Fibroblast of upper back skin (primary cell): ENCODE measurements at places on chromosomes 4 and X.

DNA sequence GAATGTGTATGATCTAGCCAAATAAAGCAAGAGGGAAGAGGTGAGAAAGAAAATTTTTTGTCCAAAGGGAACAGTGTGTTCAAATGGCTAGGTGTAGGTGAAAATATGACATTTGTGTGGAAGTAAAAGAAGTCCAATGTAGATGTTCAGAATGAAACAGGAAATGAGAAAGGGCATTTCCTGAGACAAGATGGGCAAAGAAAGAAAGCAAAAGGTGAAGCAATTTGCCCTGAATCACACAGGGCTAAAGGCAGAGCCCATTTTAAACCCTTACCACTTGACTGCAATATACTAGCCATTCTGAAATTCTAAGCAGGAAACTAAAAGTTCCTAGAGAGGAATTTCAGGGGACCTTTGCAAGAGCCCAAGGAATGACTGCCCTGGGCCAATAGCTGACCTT lies 36.0 kb downstream of the CLOCK start:
- no peak for DNase-seq

- no peak for DNase-seq
Measured at GRCh38 chrX:111182997-111183396, 87.0 kb downstream of the PAK3 start.

GRCh38 chr4:151459375-151459774 lies 50.4 kb downstream of the FHIP1A start:
- no peak for DNase-seq

- DNase-seq: no peak
Measured at GRCh38 chrX:120301960-120302359, 9.3 kb downstream of the TMEM255A start.

GRCh38 chr4:3317656-3318211 lies 24.9 kb downstream of the RGS12 start:
- DNase-seq: no peak

DNA sequence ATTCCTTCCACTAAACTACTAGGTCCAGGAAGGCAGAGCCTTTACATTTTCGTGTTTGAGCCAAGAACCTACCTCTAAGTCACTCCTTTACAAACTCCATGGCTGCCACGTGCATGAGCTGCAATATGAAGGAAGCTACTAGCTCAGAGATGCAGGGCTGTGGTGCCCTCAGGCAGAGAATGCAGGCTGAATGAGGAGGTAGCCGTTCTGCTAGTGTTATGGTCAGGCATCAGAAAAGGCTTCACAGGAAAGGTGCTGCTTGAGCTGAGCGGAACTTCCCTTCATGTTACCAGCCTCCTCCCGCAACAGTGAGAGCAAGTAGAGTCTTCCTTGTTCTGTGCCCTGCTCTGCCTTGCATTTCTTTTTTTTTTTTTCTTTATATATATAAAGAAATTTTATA lies 148.3 kb upstream of the PACRGL start:
- DNase-seq: no peak

DNA sequence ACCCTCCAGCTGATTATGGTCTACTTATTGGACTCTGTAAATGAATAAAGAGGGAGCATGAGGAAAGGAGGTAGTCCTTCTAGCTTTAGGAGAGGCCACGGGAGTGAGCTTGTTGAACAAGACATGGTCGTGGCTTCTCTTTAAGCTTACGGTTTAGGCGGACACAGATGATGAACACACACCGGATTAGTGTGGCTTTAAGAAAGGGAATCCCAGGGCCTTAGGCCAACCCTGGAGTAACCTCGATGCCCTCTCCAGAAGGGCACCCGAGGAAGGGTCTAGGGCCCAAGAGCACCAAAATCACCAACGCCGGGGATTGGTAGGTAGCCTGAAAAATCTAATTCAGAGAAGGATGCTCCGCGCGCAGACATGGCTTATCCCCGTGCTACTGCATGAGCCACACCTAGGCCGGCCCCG lies 39.4 kb downstream of the ERVMER34-1 start:
- no peak for DNase-seq

DNA sequence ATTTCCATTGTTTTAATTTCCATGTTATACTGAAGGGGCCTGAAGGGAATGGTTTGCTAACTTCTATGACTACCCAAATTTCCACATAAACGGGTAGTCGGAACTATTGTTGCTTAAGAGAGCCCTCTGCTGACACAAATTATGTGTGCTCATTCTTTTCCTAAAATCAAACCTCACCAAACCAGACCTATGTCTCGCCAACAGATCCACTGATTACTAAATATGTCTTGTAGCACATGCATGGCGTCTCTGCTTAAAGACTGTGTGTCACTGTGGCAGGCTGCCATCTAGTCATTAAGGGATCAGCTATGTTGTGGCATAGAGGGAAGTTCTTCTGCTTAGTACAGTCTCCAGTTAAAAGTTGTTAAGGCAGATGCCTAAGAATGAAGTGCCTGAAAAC lies 25.1 kb downstream of the PIR start:
- DNase-seq: peak; percentile 44

DNA sequence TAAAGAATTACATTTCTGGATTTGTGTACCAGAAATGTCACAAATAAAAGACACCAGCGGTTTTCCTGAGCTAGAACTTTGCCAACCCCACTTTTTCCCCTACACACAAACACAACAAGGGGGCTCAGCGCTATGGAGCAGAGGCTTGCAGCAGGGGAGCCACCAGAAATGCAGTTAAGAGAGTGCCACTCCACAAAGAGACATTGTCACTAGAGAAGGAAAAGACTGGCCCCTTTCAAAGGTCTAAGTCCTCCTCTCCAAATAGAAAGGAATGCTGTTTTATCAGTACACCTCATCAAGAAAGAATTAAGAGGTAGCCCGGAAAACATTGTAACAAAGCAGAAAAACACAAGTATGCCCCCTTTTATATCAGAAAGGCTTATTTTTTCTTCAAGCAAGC lies 419.5 kb downstream of the HNRNPD start:
- DNase-seq: no peak

GRCh38 chrX:106415276-106415895 lies 196.4 kb upstream of the RADX start:
- DNase-seq: peak; percentile 3

DNA sequence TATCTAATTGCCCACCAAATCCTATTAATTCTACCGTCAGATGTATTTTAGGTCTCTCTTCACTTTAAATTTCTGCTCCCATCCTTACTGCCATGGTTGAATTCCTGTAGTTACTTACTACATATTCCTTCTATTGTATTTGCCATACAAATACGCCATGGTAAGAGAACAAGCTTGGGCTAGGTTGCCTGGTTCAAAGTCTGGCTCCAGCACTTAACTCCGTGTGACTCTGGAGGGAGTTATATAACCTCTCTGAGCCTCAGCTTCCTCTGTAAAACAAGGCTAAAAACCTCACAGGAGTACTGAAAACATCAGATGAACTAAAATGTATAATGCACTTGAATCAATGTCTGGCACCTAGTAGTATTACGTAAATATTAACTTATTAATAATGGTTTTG lies 260.3 kb upstream of the RPS6KA3 start:
- no peak for DNase-seq

- no peak for DNase-seq
Measured at GRCh38 chr4:142581881-142582280, 264.2 kb downstream of the INPP4B start.

- no peak for DNase-seq
Measured at GRCh38 chrX:37817176-37817575, 30.2 kb downstream of the DYNLT3 start.

- peak; percentile 19 for DNase-seq
Measured at GRCh38 chrX:70664726-70665125, 220.1 kb downstream of the DLG3 start.

DNA sequence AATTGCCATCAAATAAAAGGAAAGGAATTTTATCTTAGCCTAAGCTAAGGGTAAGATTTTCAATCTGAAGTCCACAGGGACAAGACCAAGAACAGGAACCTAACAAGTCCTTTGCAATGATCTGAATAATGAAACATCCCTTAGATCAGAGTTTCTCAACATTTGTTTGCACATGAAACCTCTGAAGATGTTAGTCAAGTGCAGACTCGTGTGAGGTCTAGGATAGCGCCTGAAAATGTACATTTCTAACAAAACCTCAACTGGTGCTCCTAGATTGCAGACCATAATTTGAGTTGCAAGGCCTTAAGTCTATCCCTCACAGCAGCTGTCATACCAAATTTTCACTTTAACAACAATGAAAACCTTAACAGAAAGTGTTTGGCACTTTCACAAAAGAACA lies 337.6 kb downstream of the DMD start:
- DNase-seq: no peak

GRCh38 chr4:75845992-75846391 lies 56.3 kb downstream of the PPEF2 start:
- no peak for DNase-seq

GRCh38 chr4:77183777-77184420 lies 26.9 kb downstream of the CCNG2 start:
- DNase-seq: no peak

DNA sequence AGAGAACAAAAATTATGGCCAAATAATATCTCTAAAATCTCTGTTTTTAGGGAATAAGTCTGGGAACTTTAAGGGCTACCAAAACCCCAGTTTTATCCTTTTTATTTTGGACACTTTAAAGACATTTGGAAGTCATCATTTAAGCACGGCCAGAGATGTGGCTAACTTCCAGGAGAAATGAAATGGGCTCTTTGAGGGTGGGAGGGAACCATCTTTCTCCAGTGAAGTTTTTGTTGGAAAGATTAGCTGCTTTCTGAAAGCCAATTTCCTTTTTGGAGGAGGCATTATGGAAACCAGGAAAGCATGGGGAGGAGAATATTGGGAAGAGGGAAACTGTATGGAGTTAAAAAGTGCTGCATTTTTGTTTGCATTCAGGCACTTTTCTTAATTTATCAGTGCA lies 4.8 kb downstream of the VSIG1 start:
- no peak for DNase-seq

DNA sequence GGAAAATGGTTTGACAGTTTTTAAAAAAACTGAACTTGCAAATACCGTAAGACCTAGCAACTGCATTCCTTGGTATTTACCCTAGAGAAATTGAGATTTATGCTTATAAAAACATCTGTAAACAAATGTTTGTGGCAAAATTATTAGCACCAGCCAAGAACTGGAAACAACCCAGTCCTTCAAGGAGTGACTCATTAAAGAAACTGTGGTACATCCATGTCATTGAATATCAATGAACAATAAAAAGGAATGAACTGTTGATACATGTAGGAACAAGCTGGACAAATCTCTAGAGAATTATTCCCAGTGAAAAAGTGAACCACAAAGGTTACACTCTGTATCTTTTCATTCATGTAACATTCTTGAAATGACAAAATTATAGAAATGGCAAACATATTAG lies 240.2 kb upstream of the ADAMTS3 start:
- no peak for DNase-seq
